ENCODE measurements at places on chromosomes 3 and 15. TPM values are rescaled to one million over a fixed set of nuclear protein-coding genes. Genes with fewer than 3 reads are reported as not detected.

The TPRA1 gene
- 33.9 TPM for total RNA-seq

The TMEM108 gene
- not detected for total RNA-seq

The MPI gene
- 72.9 TPM for total RNA-seq

The SH2D7 gene
- total RNA-seq = not detected

The DAZL gene
- not detected for total RNA-seq

The LCTL gene
- total RNA-seq = not detected

The SGO1 gene
- 28.8 TPM for total RNA-seq

The FILIP1L gene
- total RNA-seq = 2.0 TPM

The IL5RA gene
- total RNA-seq = 0.64 TPM

The P2RY1 gene
- 0.25 TPM for total RNA-seq

The COLQ gene
- 4.1 TPM for total RNA-seq

The CNTN4 gene
- total RNA-seq = not detected

The GABRR3 gene
- total RNA-seq = not detected

The SNURF gene
- 21.6 TPM for total RNA-seq

The TP53BP1 gene
- 27.5 TPM for total RNA-seq

Measured in activated naive CD8-positive, alpha-beta T cell treated with anti-CD3 and anti-CD28 coated beads, Interleukin-2, amount 10 ng/mL, durations not matched to agents 7 days and 5 days (primary cell).